Effector memory CD4-positive, alpha-beta T cell (primary cell): ENCODE measurements at places on chromosomes 1 and 21.

DNA sequence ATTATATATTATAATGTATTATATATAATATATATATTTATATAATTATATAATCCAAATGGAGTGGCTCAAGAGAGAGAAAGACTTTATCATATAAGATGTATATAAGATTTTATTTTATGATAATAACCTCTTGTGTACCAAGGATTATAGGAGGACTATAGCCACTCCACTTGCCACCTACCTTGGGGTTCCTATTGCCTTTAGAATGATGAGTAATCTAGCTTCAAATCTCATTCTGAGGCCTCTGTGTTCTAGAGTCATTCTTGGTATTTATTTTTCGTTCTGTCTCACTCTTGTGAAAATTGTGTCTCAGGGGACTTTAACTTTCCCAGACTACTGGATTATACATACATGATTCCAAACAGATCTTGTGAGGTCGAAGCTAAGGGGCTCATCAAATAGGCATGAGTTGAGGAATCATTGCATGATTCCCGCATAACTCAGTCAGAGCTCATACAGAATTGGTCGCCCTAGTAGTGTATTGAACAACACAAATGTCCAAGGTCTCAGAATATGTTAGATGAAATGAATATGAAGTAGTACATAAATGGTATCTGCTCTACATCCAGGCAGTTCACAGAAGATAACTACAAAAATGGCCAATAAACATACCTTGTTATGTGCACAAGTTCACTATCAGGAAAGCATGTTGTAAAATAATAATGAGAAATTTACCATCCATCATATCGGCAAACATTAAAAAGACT, 159.5 kb upstream of the RNPC3 start:
- no peaks in the 10 kb centered on the region for H3K4me1 ChIP-seq
- H3K36me3 ChIP-seq, result no peaks in the 10 kb centered on the region
- no peaks in the 10 kb centered on the region for H3K27me3 ChIP-seq
- no peak overlapping the region for H3K4me3 ChIP-seq

- no peak for DNase-seq
- no peak overlapping the region for H3K4me3 ChIP-seq
- H3K27me3 ChIP-seq, result no peaks in the 10 kb centered on the region
- no peaks in the 10 kb centered on the region for H3K4me1 ChIP-seq
- no peak overlapping the region for H3K27ac ChIP-seq
Observed at GRCh38 chr21:36478941-36479340, 981 bp downstream of the CLDN14 start.

DNA sequence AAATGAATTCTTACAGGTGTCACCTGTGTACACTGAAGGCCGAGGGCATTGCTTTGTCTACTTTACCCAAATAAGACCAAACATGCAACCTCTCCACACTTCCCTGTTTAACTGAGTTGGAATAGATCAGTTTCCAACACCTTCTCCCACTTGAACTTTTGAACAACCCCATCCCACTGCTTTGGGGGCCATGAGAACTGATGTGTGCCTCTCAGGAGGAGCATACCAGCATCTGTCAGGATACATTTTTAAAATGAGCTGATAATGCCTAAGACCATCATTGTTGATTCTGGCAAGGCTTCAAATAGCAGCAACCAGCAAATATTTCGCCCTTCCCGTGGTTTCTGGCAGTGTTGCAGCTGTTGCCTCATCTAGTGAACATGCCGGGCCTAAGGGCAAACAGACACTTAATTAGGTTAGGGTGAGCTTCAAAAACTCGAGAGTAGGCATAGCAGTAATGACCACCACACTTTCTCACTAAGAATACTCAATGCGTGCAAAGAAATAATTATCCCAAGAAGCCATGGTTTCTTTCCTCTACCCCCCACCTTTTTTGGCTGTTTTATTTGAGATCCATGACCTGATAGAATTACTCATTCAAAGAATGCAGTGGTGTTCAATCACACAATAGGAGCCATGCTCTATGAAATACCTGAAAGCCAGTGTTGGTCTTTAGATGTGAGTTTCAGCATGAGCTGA, 63.7 kb downstream of the MAP10 start:
- H3K4me3 ChIP-seq, result no peak overlapping the region
- H3K27me3 ChIP-seq, result no peaks in the 10 kb centered on the region

DNA sequence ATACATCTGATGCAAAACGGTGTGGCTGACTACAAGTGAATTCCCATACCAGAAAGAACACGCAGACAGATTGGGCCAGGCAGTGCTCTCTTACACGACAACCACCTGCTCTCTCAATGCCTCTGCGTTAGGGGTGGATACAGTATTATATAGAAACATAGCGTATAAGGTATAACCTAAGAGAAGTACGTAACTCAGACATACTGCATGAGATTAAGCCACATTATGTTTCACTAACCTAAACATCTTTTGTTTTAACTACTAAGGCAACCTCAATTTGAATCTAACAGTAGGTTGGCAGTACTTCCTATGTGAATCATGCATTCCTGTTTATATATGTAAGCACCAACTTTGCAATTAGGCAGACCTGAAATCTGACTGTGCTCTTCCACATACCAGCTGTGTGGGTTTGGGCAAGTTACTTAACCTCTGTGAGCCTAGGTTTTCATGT, 58.1 kb upstream of the COA6 start:
- H3K36me3 ChIP-seq, result no peaks in the 10 kb centered on the region
- DNase-seq, result no peak
- peak overlapping the region; percentile 38 for H3K27ac ChIP-seq
- H3K27me3 ChIP-seq, result no peaks in the 10 kb centered on the region
- H3K4me1 ChIP-seq, result peaks cover 6% of the 10 kb centered on the region

DNA sequence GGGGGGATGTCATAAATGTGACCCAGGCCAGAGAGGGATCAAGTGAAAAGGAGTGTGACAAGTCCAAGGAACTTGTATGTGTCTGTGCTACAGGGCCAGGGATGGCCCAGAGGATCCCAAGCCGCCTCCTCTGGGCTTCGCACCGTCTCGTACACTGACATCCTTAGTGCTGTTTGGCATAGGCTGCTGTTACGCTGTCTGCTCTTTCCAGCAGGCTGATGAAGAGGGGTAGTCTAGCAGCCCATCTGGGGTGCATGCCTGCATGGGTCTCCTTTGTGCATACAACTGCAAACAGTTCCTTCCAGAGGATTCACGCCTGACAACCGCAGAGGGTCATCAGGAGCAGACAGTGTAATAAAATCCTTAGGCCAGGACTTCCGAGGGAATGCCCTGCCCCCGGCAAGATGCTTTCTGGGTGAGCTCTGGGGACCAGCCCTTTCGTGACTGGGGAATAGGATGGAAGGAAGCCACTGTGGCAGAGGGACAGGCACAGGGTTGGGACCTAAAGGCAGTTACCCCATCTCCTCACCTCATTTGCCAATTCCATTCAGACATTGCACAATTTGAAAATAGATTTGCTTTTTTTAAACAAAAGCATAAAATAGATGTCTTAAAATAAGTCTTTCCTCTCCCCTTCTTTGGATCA, 6.3 kb upstream of the GOLT1A start:
- H3K27ac ChIP-seq, result no peak overlapping the region
- H3K4me3 ChIP-seq, result no peak overlapping the region
- no peaks in the 10 kb centered on the region for H3K36me3 ChIP-seq
- no peaks in the 10 kb centered on the region for H3K27me3 ChIP-seq

- H3K27ac ChIP-seq, result no peak within 1 kb of the TSS
- DNase-seq, result no peak
- peaks cover 8% of the 10 kb centered on the region for H3K27me3 ChIP-seq
- no peaks in the 10 kb centered on the region for H3K36me3 ChIP-seq
- H3K4me3 ChIP-seq, result no peak within 1 kb of the TSS
Observed at GRCh38 chr1:1073743-1074587, at the start of gene RNF223. RNF223 (minus strand) TSS chr1:1074306; CDS start chr1:1072566, 1,740 bp downstream.

- no peaks in the 10 kb centered on the region for H3K27me3 ChIP-seq
- no peaks in the 10 kb centered on the region for H3K4me1 ChIP-seq
- no peaks in the 10 kb centered on the region for H3K36me3 ChIP-seq
- no peak for DNase-seq
Observed at GRCh38 chr21:41630249-41630648, 122.3 kb upstream of the TMPRSS2 start.

DNA sequence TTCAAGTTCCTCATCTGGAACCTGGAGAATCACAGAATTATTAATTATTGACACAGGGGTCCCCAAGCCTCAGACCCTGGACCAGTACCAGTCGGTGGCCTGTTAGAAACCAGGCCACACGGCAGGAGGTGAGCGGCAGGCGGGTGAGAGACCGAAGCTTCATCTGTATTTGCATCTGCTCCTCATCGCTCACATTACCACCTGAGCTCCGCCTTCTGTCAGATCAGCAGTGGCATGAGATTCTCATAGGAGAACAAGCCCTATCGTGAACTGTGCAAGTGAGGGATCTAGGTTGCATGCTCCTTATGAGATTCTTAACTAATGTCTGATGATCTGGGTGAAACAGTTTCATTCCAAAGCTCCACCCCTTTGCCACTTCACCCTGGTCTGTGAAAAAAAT, 125.9 kb downstream of the C1orf21 start:
- H3K4me1 ChIP-seq, result no peaks in the 10 kb centered on the region
- H3K27ac ChIP-seq, result no peak overlapping the region

- no peak overlapping the region for H3K27ac ChIP-seq
- H3K27me3 ChIP-seq, result no peaks in the 10 kb centered on the region
- no peak for DNase-seq
- H3K4me3 ChIP-seq, result no peak overlapping the region
- H3K4me1 ChIP-seq, result no peaks in the 10 kb centered on the region
Observed at GRCh38 chr1:3573500-3573899, 37.8 kb downstream of the MEGF6 start.

- peaks cover 95% of the 10 kb centered on the region for H3K36me3 ChIP-seq
- no peaks in the 10 kb centered on the region for H3K27me3 ChIP-seq
- no peak for DNase-seq
Observed at GRCh38 chr21:32320059-32320458, 21.4 kb downstream of the MRAP start.

DNA sequence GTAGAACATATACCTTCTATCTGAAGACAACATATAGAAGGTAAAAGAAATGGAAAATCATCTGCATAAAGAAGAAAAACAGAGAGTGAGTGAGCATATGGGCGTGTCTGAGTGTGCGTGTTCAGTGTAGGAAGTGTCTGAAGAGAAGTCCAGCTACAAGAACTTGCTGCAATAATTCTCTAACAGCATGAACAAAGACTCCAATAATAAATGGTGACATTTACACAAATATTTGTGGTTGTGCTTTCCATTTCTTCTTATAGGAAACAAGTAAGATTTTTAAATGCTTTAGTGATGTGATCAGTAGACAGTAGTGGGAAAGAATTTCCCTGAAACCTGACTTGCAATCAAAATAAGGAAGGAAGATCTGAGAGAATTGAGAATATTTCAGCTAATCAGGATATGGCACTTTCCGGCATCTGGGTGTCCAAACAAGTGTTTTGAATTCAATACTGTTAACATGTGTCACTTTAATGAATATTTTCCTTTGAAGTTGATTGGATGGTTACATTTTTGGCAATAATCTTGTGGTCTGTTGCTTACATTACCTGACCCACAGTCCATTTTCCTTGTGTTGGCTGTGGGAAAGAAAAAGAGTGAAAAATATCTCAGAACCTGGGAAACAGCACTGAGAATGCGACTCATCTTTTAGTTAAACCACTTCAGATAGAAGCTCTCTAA, 154.0 kb downstream of the TGFB2 start:
- no peaks in the 10 kb centered on the region for H3K36me3 ChIP-seq
- H3K4me1 ChIP-seq, result no peaks in the 10 kb centered on the region
- no peak overlapping the region for H3K4me3 ChIP-seq
- no peak for DNase-seq
- H3K27ac ChIP-seq, result no peak overlapping the region

DNA sequence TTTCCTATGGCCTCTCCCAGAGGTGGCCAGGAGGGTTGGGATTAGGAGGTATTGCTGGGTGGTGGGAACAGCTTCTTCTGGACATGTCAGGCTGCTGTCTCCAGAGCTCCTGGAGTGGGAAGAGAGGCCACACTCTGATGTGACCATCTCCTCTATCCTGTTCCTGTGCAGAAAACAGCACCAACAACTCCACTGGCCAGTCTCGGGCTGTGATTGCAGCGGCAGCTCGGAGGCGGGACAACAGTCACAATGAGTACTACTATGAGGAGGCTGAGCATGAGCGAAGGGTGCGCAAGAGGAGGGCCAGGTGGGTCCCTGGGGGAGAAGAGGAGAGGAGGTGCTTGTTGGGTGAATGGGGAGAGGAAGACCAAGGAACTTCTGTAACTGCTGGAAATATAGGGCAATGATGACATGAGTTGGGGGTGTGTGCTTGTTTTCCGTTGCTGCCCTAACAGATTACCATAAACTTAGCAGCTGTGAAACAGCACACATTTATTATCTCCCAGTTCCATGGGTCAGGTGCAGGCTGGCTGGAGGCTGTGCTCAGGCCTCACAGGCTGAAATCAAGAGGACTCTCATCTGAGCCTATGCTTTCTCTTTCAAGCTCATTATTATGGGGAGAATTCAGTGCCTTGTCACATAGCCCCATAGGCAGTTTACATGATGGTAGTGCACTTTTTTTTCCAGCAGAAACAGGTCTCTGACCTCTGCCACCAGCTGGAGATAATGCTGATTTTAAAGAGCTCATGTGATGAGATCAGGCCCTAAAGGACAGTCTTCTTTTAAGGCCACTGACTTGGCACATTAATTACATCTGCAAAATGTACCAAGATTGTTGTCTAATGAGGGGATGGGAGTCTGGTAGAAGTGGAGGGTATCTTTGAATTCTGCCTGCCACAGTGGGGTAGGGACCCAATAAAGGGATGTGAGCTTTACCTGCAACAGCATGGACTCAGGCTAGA, 20.8 kb downstream of the VANGL2 start:
- H3K27ac ChIP-seq, result no peak overlapping the region
- DNase-seq, result no peak
- H3K4me1 ChIP-seq, result no peaks in the 10 kb centered on the region
- no peak overlapping the region for H3K4me3 ChIP-seq

DNA sequence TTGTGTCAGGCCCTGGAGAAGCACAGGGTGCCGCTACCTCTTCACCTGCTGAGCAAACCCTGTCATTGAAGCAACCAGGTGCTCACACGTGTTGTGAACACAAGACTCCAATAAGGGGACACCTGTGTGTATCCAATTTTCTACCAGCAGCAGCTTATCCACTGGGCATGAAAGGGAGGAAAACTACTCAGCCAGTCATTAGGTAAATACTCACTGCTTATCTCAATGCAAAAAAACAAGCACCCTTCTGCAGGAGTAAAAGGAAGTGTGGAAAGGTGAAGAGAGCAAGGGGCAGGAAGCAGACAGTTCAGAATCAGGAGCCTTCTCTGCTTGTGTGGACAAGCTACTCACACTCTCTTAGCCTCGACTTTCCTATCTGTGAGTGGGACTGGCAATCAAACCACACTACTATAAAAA, 148.9 kb downstream of the ETS2 start:
- DNase-seq, result no peak
- no peaks in the 10 kb centered on the region for H3K4me1 ChIP-seq
- H3K27me3 ChIP-seq, result no peaks in the 10 kb centered on the region
